ENCODE measurements at places on chromosomes 4 and X. TPM values are rescaled to one million over a fixed set of nuclear protein-coding genes. Genes with fewer than 3 reads are reported as not detected.

GRCh38 chr4:180828455-180829018 is 1414.7 kb upstream of the TENM3 start:
- H3K27me3 ChIP-seq: no peaks in the 10 kb centered on the region
- no peak overlapping the region for H3K27ac ChIP-seq
- no peaks in the 10 kb centered on the region for H3K4me1 ChIP-seq
- no peak for DNase-seq

GRCh38 chrX:105515561-105515960 is 295.1 kb upstream of the TEX13A start:
- no peaks in the 10 kb centered on the region for H3K4me1 ChIP-seq
- H3K36me3 ChIP-seq: no peaks in the 10 kb centered on the region
- no peak overlapping the region for H3K27ac ChIP-seq
- H3K4me3 ChIP-seq: no peak overlapping the region

DNA sequence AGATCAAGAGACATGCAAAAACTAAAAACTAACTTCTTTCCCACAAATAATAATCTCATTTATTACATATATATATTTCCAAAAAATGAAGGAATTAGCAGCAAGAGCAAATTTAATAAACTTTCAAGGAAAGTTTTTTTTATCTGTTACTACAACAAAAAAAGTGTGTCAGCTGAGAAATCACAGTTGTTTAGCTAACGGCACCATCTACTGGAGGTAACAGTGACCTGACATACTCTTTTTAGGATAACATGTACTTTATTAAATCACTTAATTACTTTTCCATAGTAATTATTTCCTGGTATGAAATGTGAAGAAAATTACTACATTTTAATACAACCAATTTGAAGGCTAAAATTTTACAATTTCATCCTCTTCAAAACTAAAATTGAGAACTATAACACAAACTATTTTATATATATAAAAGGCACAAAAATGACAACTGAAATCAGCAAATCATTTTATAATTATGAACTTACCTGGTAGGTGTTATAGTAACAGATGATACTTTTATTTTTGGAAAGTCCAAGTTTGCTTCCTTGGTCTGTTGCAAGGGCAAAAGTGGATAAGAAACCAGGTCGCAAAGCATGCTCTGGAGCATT is 9.1 kb downstream of the LAMTOR3 start:
- no peaks in the 10 kb centered on the region for H3K27me3 ChIP-seq
- peak; percentile 62 for DNase-seq
- no peak overlapping the region for H3K27ac ChIP-seq
- H3K4me1 ChIP-seq: peaks cover 7% of the 10 kb centered on the region
- H3K36me3 ChIP-seq: peaks cover 32% of the 10 kb centered on the region
- H3K4me3 ChIP-seq: no peak overlapping the region

- H3K36me3 ChIP-seq: peaks cover 18% of the 10 kb centered on the region
- no peak overlapping the region for H3K27ac ChIP-seq
- H3K27me3 ChIP-seq: no peaks in the 10 kb centered on the region
- H3K4me1 ChIP-seq: no peaks in the 10 kb centered on the region
Measured at GRCh38 chr4:25421816-25422525, 44.9 kb downstream of the ANAPC4 start.

GRCh38 chr4:129641179-129641578 is 545.2 kb downstream of the C4orf33 start:
- H3K4me3 ChIP-seq: no peak overlapping the region
- no peak overlapping the region for H3K27ac ChIP-seq
- no peaks in the 10 kb centered on the region for H3K4me1 ChIP-seq
- H3K36me3 ChIP-seq: no peaks in the 10 kb centered on the region
- DNase-seq: peak; percentile 63

- H3K27ac ChIP-seq: no peak overlapping the region
- DNase-seq: no peak
- H3K4me3 ChIP-seq: no peak overlapping the region
Measured at GRCh38 chr4:174934360-174934759, 16.2 kb downstream of the ADAM29 start.

GRCh38 chrX:13939741-13940597 is 89.7 kb downstream of the GEMIN8 start:
- peaks cover 30% of the 10 kb centered on the region for H3K27me3 ChIP-seq
- no peaks in the 10 kb centered on the region for H3K4me1 ChIP-seq
- H3K36me3 ChIP-seq: no peaks in the 10 kb centered on the region
- no peak for DNase-seq
- no peak overlapping the region for H3K4me3 ChIP-seq

GRCh38 chr4:2537011-2537830 is 774 bp downstream of the FAM193A start:
- peaks cover 22% of the 10 kb centered on the region for H3K4me1 ChIP-seq
- peak; percentile 60 for DNase-seq
- H3K27me3 ChIP-seq: no peaks in the 10 kb centered on the region
- H3K36me3 ChIP-seq: peaks cover 4% of the 10 kb centered on the region
- H3K4me3 ChIP-seq: peak overlapping the region; percentile 88

The RGN gene
- total RNA-seq: not detected

The PTCHD1 gene
- not detected for total RNA-seq

The TRAPPC11 gene
- 26.5 TPM for total RNA-seq

The PWWP3B gene
- total RNA-seq: not detected

The SLITRK4 gene
- not detected for total RNA-seq

The ATG4A gene
- total RNA-seq: 10.5 TPM

The PPA2 gene
- total RNA-seq: 78.9 TPM
